ENCODE measurements at places on chromosomes 13 and 19. TPM values are rescaled to one million over a fixed set of nuclear protein-coding genes. Genes with fewer than 3 reads are reported as not detected.

The A1BG gene
- 11.7 TPM for total RNA-seq

DNA sequence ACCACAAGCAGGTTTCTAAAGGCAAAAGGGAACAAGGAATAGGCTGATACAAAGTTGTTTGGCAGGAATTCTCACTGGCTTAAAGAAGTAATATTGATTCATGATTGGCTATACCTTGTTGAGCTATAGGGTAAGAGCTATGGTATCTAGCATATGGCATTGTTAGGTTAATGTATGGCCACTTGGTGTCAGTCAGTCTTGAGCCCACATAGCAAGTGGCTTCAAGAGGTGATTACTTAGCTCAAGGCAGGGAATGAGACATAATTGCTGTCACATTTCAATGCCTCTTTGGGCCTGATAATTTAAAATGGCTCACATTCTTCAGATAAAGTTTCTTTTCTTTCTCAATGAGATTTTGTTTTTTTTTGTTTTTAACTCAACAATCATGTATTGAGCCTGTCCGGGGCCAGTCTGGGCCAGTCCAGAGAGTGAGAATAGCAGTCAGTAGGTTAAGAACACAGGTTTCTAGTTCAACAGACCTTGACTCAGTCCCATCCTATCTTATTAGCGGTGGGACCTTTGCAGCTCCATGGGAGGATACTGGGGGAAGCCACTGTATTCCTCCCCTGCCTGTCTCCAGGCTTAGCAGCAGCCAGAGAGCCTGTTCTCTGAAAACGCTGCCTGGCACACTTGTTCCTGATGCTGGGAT lies 45.8 kb upstream of the RCBTB2 start:
- no peak overlapping the region for H3K4me3 ChIP-seq
- DNase-seq = no peak
- no peak overlapping the region for H3K27ac ChIP-seq
- H3K27me3 ChIP-seq = no peaks in the 10 kb centered on the region

GRCh38 chr19:48806518-48806817 lies 4.4 kb downstream of the BCAT2 start:
- peak overlapping the region; percentile 80 for H3K4me3 ChIP-seq
- peak overlapping the region; percentile 85 for H3K27ac ChIP-seq
- peaks cover 30% of the 10 kb centered on the region for H3K4me1 ChIP-seq
- H3K36me3 ChIP-seq = peaks cover 4% of the 10 kb centered on the region
- no peak for DNase-seq
- H3K27me3 ChIP-seq = no peaks in the 10 kb centered on the region

The GPR4 gene
- not detected for total RNA-seq

The PSG11 gene
- not detected for total RNA-seq

All from type B pancreatic cell (in vitro differentiated cells).